WERI-Rb-1 (cell line): ENCODE measurements at places on chromosomes 13 and 19.

GRCh38 chr19:44745887-44746600 lies 2.5 kb upstream of the BCL3 start:
- DNase-seq, result no peak

GRCh38 chr13:65314008-65314407 lies 1916.1 kb downstream of the PCDH9 start:
- no peak for DNase-seq

- DNase-seq, result no peak
Measured at GRCh38 chr19:16002406-16003384, 53.9 kb downstream of the OR10H4 start.

DNA sequence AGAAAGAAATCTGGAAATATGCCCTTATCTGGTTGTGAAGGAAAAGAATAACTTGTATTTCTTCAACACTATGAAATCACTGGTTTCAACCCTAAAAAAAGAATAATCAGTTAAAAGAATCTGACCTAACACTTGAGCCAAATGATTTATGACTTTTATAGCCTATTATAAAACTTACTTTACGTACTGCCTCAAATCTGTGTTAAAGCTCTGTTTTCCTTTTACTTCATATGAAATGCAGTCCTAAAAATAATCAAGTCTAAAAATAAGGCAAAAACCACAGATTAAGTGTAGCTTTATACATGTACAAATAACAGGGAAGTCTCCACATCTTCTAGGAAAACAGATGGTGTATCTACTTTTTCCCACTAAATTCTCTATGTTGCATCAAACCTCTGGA lies 101.3 kb downstream of the VWA8 start:
- no peak for DNase-seq

DNA sequence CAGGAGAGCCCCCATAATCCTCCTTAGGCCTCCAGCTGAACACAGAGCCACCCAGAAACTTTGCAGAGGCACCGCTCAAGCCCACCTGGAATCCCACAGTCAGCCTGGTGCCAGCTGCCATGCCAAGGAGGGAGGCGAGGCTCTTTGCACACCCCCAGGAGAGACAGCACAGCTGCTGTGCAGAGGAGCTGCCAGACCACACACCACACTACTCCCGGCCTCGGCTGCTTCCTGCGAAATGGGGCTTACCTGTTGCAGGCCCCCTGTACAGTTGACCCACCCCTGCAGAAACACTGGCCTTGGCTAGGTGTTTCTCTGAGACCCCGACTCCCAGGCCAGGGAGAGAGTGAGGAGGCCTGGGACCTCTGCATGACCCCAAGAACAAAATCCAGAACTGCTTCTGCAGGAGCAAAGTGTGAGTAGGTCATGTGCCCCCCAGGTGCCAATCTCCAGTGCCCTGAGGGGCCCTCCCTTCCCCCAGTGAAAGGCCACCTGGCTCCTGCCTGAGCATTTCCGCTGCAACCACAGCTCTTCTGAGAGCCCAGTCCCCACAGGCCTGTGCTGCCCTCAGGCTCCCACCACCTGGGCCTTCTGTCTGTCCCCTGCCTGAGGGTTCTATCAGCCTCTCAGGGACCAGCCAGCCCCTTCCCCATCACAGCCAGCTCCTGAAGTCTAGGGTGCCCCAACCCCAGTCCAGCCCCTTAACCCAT lies 580.4 kb downstream of the UQCRFS1 start:
- DNase-seq, result no peak

DNA sequence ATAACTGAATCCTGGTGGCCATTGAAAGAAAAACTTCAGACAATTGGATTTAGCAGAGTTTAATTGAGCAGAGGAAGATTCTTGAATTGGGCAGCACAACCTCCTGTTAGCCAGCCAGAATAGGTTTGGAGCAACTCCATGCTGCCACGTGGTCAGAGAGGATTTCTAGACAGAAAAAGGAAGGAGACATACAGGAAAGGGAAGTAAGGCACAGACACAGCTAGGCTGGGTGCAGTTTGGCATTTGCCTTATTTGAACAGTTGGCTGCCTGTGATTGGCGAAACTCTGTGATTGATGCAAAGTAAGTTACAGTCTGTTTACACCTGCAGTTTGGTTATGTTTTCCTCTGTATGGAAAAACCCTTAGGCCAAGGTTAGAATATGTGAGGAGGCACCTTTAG lies 85.8 kb upstream of the SPATA13 start:
- no peak for DNase-seq

DNA sequence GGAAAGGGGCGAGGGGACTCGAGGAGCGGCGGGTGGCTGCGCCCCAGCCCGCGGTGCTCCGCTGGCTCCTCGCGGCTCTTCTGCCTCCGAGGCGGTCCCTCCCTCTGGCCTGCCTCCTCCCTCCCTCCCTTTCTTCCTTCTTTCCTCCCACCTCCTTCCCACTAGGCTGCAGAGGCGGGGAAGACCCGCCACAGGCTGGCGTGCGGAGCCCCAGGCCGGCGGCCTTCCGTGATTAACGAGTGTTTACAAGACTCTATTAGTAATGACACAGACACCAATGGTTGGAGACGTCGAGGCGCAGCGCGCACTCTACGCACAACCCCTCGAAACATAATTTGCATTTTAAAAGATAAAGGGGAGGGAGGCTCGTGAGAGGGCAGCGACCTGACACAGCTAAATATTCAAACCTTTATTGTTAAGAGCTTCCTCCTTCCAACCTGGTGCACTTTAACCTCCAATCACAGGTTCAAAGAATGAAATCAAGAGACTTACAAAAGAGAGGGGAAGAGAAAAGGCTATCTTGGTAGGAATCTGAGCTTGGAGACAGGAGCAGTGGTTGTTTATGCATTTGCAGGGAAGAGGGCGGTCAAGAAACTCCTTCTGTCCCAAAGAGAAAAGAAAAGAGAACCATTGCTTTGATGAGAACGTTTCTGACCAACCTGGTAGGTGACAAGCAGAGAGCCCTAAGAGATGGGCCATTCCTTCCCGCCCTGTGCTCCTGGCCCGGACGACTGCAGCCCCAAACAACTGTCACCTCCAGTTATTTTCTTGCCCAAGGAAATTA lies at the start of gene CDX2:
TSS of gene CDX2 (minus strand) at position 234 of the 784 bp plus-strand sequence. CDS start 309 bp downstream, outside the sequence.
- no peak for DNase-seq

- no peak for DNase-seq
Measured at GRCh38 chr19:40745402-40745780, 4.9 kb downstream of the ACTMAP start.

GRCh38 chr13:54852831-54853230 lies 1824.2 kb downstream of the OLFM4 start:
- no peak for DNase-seq

- no peak for DNase-seq
Measured at GRCh38 chr19:30760014-30760413, 387.8 kb downstream of the ZNF536 start.

DNA sequence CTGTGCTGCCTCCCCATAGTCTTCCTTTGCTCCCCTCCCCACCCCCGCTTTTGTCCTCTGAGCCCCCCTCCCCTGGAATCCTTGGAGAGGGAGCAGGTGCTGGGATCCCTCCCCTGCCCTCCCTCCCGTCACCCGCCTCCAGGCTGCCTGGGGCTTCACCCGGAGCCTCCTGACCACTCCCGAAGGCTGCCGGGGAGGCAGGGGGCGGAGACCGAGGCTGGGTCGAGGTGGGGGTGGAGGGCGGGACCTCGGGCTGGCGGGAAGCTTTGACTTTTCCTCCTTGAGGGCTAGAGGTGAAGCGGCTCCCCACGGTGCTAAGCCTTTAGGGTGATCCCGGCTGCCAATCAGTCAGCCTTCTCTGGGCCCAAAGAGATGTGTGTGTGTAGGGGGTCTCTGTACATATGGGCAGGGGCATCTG lies 1.5 kb downstream of the KMT5C start:
- DNase-seq, result peak; percentile 93

GRCh38 chr19:29162694-29163093 lies 50.3 kb downstream of the UQCRFS1 start:
- DNase-seq, result no peak

GRCh38 chr13:91785431-91786119 lies 387.2 kb downstream of the GPC5 start:
- peak; percentile 36 for DNase-seq

DNA sequence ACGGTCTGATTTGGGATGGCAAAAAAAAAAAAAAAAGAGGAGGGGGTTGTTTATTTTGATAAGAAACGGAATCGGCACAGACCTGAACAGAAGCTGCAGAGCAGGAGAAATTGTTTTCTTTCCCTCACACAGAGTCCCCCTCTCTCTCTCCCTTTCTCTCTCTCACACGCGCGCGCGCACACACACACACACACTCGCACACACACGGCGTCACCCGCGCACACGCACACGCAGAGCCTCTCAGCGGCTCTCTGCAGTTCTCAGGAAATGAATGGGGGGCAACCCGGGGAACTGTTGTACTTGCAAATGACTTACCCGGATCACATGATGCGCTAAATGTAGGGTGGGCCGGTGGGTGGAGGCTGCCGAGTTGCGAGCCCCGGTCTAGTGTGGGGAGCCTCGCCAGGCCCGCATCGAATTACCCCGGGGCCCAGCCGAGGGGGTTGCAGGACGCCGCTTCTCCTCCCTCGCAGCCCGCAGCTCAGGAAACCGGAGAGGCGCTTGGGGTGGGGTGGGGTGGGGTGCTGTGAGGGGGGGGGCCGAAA lies 475 bp downstream of the KLF12 start:
- peak; percentile 84 for DNase-seq
